ENCODE measurements at places on chromosomes 5 and 9.
A peak's percentile ranks its signal among the peaks of the same experiment; 100 is the strongest.

- peak; percentile 95 for DNase-seq
Observed at GRCh38 chr5:96226941-96227552, 206.0 kb downstream of the PCSK1 start.

- DNase-seq = no peak
Observed at GRCh38 chr9:131312822-131313770, 23.6 kb downstream of the PLPP7 start.

GRCh38 chr9:127877566-127877998 is at the start of gene AK1:
Gene AK1, minus strand, starts transcription at chr9:127877675. Its CDS starts 3,058 bp downstream, at chr9:127874617.
- DNase-seq = no peak

DNA sequence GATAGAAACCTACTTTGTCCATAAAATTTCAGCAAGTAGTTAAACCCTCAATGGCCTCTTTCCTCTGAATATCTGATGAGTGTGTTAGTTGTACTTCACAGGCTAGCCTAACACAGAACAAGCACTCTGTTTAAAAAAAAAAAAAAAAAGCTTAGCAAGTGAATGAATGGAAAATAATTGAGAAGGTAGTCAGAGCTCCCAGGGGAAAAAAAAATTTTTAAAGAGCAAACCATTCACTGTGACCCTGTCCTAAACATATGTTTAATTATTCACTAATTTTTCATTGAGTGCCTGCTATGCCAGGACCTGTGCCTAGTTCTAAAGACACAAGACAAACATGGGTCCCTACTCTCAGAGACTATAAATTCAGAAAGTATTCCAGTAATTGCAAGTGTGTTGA is 69.3 kb downstream of the SH3RF2 start:
- DNase-seq = no peak

DNA sequence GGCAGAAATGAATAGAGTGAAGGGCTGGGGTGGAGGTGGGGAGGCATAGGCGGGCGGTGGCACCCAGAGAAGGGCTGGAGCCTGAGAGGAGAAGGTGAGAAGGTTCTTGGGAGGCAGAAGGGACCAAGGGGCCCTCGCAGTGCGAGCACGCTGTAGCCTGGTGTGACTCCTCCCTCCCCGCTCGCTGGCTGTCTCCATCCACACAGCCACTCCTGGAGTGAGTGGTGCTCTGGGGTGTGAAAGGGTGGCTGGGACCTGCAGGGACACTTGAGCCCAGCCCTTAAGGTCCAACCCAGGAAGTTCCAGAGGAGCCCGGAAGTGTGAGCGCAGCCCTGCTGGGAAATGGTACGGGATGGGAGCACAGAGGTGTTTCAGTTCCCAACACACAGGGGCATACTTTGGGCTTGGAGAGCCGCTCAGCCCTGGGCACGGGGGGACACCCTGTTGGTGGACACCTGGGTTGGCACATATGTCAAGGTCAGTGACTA is 9.3 kb upstream of the SCGB3A1 start:
- no peak for DNase-seq

DNA sequence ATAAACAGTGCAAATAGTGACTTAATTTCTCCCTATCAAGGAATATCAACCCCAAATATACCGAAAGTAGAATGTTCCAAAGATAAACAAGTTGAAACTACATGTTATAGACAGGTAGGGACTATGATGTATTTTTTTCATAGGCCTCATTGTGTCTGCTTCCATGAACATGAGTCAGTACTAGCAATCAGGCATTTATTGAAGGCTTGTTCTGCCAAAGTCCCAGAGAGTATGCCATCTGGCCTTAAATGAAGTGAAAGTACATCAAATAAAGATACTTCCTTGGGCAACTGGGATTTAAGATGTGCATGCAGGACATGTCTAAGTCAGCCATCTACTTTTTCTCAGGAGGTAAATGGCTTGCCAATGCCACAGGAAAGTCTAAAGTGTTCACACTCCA is 6.5 kb downstream of the GHR start:
- no peak for DNase-seq

DNA sequence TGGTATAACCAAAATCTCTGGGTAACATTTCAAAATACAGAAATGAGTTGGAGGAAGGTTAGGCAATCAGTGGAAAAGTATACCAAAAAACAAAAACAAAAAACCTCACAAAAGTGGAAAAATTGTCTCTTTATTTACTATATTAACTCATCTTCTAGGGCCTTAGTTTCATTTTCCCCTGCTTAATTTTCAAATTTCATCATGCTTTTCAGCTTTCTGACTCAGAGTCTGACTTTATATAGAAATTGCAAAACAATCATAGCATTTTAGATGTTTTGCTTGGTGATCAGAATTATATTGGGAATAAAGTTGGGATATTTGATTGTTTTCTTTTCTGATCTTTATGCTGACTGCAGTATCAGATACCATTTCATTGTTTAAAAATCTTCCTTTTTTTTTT is 257.0 kb upstream of the PRR16 start:
- no peak for DNase-seq

- no peak for DNase-seq
Observed at GRCh38 chr5:10448754-10449360, 7.2 kb downstream of the ROPN1L start.

DNA sequence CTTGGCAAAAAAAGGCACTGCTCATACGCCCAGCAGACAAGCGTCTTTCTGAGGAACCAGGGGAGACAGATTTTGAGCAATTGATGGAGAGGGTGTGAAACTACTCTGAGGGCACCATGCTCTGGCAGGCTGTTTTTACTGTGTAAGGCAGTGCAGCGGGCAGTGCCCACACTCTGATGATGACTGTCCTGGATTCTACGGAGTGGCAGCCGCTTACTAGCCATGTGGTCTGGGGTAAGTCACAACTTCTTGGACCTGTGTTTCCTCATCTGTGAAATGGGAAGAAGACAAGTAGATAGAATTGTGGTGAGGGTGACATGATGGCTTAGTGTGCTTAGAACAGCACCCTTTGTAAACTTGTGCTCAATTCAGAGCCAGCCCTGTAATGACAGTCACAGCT is 38.8 kb downstream of the FABP6 start:
- DNase-seq = no peak

DNA sequence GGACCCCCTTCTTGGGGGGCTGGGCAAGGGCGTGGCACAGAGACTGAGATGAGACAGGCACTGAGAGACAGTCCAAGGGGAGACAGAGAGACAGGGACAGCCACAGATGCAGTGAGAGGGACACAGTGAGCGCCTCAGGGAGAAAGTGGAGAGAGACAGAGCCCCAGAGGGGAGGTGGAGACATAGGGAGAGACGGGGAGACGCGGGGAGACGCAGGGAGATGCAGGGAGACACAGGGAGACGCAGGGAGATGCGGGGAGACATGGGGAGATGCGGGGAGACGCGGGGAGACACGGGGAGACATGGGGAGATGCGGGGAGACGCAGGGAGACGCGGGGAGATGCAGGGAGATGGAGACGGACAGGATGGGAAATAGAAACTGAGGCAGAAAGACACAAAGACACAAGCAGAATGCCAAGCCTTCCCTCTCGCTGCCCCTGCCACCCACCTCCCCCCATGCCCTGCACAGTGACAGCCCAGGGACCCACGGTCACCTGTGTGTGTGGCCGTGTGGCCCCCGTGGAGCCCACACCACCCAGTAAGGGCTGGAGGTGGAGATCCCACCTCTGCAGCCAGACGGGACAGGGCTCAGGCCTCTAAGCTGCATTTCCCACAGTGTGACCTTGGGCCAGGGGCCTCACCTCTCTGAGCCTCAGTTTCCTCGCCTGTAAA is 8.8 kb downstream of the FIBCD1 start:
- no peak for DNase-seq

- no peak for DNase-seq
Observed at GRCh38 chr9:6614489-6614888, 31.0 kb downstream of the GLDC start.

- no peak for DNase-seq
Observed at GRCh38 chr5:78360924-78361630, 660 bp downstream of the SCAMP1 start.

- no peak for DNase-seq
Observed at GRCh38 chr5:173493040-173493439, 123.4 kb downstream of the BOD1 start.

GRCh38 chr9:121960665-121961064 is 132.4 kb downstream of the TTLL11 start:
- DNase-seq = no peak

GRCh38 chr5:145118127-145118526 is 717.0 kb downstream of the PRELID2 start:
- no peak for DNase-seq

All from GM04503 (cell line).